Heart right ventricle (tissue), 16 donors: ENCODE measurements at places on chromosomes 2 and 18.

DNA sequence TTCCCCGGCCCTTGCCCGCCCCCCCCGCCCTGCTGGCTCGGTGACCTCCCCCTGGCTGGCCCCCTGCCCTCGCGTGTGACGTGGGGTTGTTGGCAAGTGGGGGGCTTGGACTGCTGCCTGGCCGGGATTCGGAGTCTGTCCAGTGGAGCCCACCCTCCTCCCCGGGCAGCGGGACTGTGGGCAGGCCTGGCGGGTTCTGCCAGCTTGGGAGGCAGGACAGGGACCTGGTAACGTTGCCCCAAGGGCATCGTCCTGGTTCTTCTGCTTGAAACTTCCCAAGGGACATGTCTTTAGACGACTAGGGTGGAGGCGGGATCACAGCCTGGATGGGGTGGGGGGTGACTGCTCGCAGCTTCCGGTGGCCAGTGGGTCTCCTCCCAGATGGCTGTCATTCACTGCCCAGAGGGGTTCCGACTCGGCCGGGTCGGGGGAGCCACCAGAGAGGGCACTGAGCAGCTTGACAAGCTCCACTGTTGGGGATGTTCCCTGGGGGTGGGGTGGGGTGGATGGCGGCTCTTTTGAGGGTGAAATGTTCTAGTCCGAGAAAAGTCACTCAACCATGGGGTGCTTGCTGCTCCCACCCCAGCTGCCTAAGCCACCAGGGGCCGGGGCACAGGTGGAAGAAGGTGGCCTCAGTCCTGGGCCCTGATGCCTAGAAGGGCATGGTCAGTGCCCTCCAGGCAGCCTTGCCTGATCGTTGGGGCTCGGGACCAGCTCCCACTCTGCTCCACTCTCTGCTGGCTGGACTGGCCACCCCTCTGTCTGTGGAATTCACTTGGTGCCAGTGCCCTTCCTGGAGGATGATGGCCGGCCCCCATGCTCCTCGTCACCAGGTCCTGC is 4.3 kb upstream of the HS6ST1 start:
- peak; percentile 33 for DNase-seq
- H3K4me1 ChIP-seq: peaks cover 28% of the 10 kb centered on the region
- H3K4me3 ChIP-seq: peak overlapping the region; percentile 62
- no peaks in the 10 kb centered on the region for H3K27me3 ChIP-seq

DNA sequence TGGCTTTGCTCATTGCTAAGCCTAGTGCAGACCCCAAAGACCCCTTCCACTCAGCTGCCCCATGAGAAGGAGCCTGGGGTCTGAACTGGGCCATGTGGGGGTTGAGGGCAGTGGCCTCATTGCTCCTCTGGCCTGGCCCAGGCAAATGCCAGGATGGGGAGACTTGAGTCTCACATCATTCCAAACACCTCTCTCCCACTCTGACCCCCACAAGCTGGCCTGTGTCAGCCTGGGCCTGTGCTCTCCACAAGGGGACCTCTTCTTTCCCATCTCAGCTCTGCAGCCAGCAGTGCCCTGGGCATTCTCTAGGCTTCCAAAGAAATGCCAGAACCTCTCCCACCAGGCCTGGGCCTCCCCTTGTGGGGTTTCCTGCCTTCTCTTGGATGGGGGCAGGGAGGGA is 45.8 kb upstream of the OTOF start:
- peaks cover 21% of the 10 kb centered on the region for H3K27me3 ChIP-seq
- no peak overlapping the region for H3K27ac ChIP-seq
- no peak for DNase-seq

GRCh38 chr2:195838002-195838401 is 181.0 kb downstream of the SLC39A10 start:
- H3K36me3 ChIP-seq: no peaks in the 10 kb centered on the region
- H3K27ac ChIP-seq: no peak overlapping the region
- H3K4me3 ChIP-seq: no peak overlapping the region
- DNase-seq: no peak
- H3K27me3 ChIP-seq: no peaks in the 10 kb centered on the region
- no peaks in the 10 kb centered on the region for H3K4me1 ChIP-seq

- no peaks in the 10 kb centered on the region for H3K27me3 ChIP-seq
- H3K4me3 ChIP-seq: no peak overlapping the region
- H3K4me1 ChIP-seq: peaks cover 71% of the 10 kb centered on the region
- no peak for DNase-seq
- H3K27ac ChIP-seq: peak overlapping the region; percentile 85
- H3K36me3 ChIP-seq: no peaks in the 10 kb centered on the region
These were observed 26.4 kb downstream of the DNMT3A start for GRCh38 chr2:25315316-25315680.

DNA sequence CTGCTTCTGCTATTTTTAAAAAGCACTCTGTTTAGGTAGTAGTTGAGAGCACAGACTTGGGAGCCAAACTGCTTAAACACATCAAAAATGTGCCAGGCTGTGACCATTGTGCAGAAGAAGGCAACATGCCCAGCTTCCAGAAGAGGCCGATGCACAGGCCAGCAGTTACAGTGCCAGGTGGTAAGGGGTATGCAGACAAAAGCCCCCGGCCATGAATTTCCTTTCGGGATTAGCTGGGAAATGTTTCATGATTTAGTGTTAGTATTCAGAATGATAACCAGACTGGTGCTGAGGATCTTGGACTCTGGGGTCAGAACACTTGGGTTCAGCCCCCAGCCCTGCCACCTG is 40.0 kb upstream of the ATG16L1 start:
- DNase-seq: no peak
- no peaks in the 10 kb centered on the region for H3K27me3 ChIP-seq
- H3K4me1 ChIP-seq: peaks cover 22% of the 10 kb centered on the region
- H3K4me3 ChIP-seq: peak overlapping the region; percentile 37
- H3K36me3 ChIP-seq: peaks cover 12% of the 10 kb centered on the region

GRCh38 chr18:77209587-77209986 is 40.1 kb upstream of the GALR1 start:
- no peaks in the 10 kb centered on the region for H3K27me3 ChIP-seq
- no peak overlapping the region for H3K4me3 ChIP-seq
- no peak for DNase-seq
- H3K27ac ChIP-seq: no peak overlapping the region

DNA sequence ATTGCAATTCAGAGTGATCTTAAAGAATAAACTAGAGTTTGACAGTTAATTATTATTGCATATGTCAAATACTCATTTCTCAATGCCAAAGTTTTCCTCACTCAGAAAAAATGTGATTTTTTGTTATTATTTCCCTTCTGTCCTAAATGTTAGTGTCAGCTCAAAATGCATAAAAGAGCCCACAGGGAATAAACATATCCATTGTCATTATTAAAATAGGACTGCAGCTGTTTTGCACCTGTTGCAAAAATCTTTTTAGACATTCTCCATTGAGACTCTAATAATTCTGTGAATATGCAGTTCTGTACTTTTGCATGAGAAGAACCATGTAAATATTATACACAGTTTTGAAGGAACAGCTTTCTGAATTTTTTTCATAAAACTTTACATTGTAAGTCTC is 540.0 kb upstream of the SLC39A10 start:
- no peaks in the 10 kb centered on the region for H3K4me1 ChIP-seq
- no peak for DNase-seq
- no peaks in the 10 kb centered on the region for H3K27me3 ChIP-seq
- no peaks in the 10 kb centered on the region for H3K36me3 ChIP-seq
- no peak overlapping the region for H3K27ac ChIP-seq
